Epithelial cell of alveolus of lung (primary cell): ENCODE measurements at places on chromosomes 6 and 20. TPM values are rescaled to one million over a fixed set of nuclear protein-coding genes. Genes with fewer than 3 reads are reported as not detected.

Gene THBD
- 6.5 and 156 TPM in 2 replicates for total RNA-seq

Gene MYLK2
- 0.26 and 0.72 TPM in 2 replicates for total RNA-seq

Gene MCCD1
- not detected in 2 replicates for total RNA-seq

Gene MDFI
- total RNA-seq = 38.1 and 123 TPM in 2 replicates
